Smooth muscle cell of the umbilical artery (primary cell): ENCODE measurements at places on chromosomes 2 and 18. TPM values are rescaled to one million over a fixed set of nuclear protein-coding genes. Genes with fewer than 3 reads are reported as not detected.

RGPD3 gene
- total RNA-seq, result 0.30 and 0.37 TPM in 2 replicates

MARCHF4 gene
- total RNA-seq, result 1.5 and 10.8 TPM in 2 replicates

TBR1 gene
- under 0.01 TPM in 1 of 2 replicates, not detected in the other for total RNA-seq

FNDC4 gene
- 10.7 and 17.3 TPM in 2 replicates for total RNA-seq

CRYBA2 gene
- total RNA-seq, result not detected in 2 replicates

GALNT3 gene
- 1.2 and 5.4 TPM in 2 replicates for total RNA-seq

CFC1 gene
- total RNA-seq, result not detected in 2 replicates

CPO gene
- total RNA-seq, result 0.30 TPM in 1 of 2 replicates, not detected in the other

TIA1 gene
- total RNA-seq, result 115 and 123 TPM in 2 replicates

ZC3H6 gene
- total RNA-seq, result 5.9 and 6.7 TPM in 2 replicates

PARD3B gene
- total RNA-seq, result 11.9 and 13.0 TPM in 2 replicates

C2orf72 gene
- total RNA-seq, result 1.1 and 1.2 TPM in 2 replicates

TUBB8B gene
- total RNA-seq, result not detected in 2 replicates

CD8B2 gene
- total RNA-seq, result not detected in 2 replicates

PLCL1 gene
- total RNA-seq, result 1.5 and 2.2 TPM in 2 replicates

CREG2 gene
- 0.30 and 0.46 TPM in 2 replicates for total RNA-seq

PLGLB1 gene
- total RNA-seq, result 0.83 and 1.5 TPM in 2 replicates

MZT2A gene
- total RNA-seq, result 43.4 and 66.2 TPM in 2 replicates

CFAP65 gene
- total RNA-seq, result not detected in 2 replicates

ACTG2 gene
- 94.1 and 175 TPM in 2 replicates for total RNA-seq

GKN2 gene
- not detected in 2 replicates for total RNA-seq

SLC20A1 gene
- 94.7 and 471 TPM in 2 replicates for total RNA-seq

NRP2 gene
- total RNA-seq, result 741 and 767 TPM in 2 replicates

ANTXR1 gene
- 73.1 and 246 TPM in 2 replicates for total RNA-seq

CFAP53 gene
- 0.14 and 0.30 TPM in 2 replicates for total RNA-seq

EVA1A gene
- total RNA-seq, result 39.2 and 46.8 TPM in 2 replicates
